ENCODE measurements at places on chromosomes 12 and 14.

DNA sequence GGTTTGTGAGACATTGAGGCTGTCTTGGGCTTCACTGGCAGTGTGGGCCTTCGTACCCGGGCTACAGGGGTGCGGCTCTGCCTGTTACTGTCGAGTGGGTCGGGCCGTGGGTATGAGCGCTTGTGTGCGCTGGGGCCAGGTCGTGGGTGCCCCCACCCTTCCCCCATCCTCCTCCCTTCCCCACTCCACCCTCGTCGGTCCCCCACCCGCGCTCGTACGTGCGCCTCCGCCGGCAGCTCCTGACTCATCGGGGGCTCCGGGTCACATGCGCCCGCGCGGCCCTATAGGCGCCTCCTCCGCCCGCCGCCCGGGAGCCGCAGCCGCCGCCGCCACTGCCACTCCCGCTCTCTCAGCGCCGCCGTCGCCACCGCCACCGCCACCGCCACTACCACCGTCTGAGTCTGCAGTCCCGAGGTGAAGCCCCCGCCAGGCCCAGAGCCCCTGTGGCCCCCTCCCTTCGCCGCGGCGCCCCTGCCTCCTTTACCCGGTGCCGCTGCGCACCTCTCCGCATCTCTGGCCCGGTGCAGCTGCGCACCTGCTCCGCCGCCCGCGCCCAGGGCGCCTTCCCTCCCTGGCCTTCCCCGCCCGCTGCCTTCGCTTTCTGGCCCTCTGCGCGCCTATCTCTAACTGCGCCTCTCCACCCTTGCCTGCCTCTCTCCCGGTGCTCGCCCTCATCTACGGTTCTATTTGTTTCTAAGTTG lies at the start of gene ENO2:
Gene ENO2 (plus strand): TSS at position 335 of the 701 bp plus-strand sequence. CDS start 1,253 bp downstream, outside the sequence.
- peak; percentile 70 for DNase-seq

- peak; percentile 46 for DNase-seq
Measured at GRCh38 chr14:88198446-88198845, 124.6 kb downstream of the KCNK10 start.

DNA sequence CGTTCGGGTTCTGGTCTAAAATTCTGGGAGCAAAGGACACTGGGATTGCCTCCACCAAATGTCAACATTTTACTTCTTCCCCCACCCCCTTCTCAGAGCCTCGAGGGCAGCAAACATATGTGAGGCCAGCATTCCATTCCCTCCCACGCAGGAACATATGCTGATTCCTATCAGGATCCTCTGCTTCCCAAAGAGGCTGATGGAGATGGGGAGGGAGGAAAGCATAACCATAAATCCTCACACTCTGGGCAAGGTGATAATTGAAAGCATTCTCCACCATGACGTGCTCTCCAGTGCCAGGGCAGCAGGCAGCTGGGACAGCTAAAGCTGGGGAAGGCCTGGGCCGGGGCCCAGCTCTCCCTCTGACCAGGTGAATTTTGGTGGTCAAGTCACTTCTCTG lies 395.0 kb downstream of the ZFP36L1 start:
- DNase-seq, result no peak

- DNase-seq, result no peak
Measured at GRCh38 chr14:68596701-68597100, 196.2 kb downstream of the ZFP36L1 start.

DNA sequence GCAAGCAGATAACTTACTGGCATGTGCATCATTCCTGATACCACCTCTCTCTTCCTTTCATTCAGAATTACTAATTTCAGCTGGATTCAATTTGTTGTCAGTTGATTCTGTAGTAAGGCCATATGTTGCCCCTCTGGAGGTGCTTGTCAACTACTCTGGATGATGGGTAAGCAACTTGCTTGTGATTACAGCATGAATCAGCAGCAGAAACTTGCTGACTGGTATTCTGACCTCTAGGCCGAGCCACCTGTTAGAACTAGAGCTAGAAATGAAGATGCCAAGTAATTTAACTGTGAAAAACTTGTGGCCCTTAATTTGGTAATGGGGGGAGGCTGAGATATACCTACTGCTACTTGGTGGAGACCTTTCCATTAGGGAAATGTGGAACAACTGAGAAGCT lies 5.1 kb downstream of the RNF10 start:
- no peak for DNase-seq

GRCh38 chr14:20757965-20758364 lies 10.2 kb upstream of the EDDM3B start:
- no peak for DNase-seq

DNA sequence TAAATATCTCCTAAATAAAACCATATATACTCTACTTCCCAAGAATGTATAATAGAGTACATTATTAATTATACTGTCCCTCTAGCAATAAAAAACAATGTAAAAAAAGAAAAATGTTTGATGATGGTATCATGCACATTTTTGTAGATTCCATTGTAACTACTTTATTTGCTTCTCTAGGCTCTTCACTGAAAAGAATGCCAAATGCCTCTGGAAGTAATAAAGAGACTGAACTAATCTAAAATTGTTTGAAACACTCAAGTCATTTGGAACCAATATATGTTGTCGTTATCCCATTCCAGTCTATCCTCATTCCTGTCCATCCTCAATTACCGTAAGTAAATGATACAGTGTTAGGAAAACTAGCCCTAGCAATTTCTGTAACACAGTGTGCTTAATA lies 233.6 kb downstream of the C12orf50 start:
- no peak for DNase-seq

GRCh38 chr14:50954811-50955372 lies 10.6 kb upstream of the PYGL start:
- peak; percentile 19 for DNase-seq

DNA sequence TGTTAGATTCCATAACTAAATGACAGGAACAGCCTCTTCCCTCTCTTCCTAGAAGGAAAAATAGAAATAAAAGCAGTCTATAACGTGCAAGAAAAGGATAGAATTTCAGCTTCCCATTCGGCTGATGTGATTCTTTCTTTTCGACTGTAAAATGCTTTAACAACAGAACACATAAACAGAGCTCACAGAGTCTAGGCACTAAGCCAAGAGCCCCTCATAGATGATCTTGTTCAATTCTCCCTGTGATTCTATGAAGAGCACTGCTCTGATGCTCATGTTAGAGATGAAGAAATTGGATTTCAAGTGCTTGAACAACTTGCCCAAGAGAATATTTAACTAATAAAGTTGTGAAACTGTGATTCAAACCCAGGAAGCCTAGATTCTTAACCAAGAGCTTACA lies 232.7 kb downstream of the RPAP3 start:
- DNase-seq, result no peak

DNA sequence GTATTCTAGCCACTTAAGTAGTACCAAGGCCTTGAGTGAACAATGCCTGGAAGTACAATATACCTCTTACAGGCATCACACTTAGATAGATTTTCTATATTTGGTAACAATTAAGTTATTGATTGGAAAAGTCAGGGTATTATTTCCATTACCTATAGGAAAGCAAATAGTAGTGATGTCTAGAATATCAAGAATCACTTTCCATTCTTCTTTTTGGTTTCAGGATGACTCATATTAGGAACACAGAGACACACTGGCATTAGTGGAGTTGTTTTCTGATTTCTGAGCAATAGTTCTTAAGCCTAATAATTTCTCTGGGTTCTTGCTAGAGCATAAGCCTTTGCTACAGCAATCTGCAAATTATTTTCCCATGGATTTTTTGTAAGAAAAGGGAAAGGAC lies 1640.0 kb upstream of the SEL1L start:
- no peak for DNase-seq

- no peak for DNase-seq
Measured at GRCh38 chr14:92585981-92586937, 72.7 kb downstream of the RIN3 start.

DNA sequence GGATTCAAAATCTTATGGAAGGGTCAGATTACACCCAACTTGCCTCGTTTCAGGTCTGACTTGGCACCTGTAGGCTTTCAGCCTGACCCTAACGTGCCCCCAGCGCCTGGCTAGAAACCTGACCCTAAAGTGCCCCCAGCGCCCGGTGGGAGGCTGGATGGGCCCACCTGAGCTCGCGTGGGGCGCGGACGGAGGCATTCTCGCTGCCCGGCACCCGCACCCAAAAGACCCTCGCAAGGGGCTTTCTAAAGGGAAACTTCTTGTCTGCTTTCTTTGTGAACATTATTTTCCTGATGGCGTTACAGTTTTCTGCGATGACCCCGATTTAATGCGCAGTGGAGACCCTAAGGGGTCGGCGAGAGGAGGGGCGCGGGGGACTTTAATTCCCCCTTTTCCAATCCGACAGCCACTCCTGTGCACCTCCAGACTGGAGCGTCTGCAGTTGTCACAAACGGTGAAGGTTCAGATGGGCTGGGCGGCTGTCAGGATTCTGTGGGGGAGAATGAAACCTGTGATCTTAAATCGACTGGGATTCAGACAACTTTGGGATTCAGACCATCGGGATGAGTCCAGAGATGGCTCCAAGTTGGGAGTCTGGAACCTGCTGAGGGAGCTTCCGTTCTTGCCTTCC lies 751 bp upstream of the HRK start:
- DNase-seq, result no peak

DNA sequence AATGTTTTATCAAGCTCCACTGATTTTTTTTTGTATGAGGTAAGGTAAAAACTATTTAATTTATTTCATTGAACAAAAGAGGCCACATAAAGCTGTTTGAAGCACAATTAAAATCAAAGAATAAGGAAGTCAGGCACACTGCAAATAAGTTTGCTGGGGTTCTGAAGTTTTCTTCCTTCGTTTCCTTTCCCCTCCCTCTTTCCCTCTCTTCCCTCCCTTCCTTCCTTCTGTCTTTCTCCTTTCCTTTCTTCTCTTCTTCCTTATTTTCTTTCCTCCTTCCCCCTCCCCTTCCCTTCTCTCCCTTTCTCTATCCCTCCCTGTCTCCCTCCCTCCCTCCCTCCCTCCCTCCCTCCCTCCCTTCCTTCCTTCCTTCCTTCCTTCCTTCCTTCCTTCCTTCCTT lies 78.7 kb downstream of the ALX1 start:
- no peak for DNase-seq

GRCh38 chr14:68939893-68940613 lies 39.0 kb downstream of the ACTN1 start:
- no peak for DNase-seq

GRCh38 chr12:112131686-112132085 lies 6.3 kb downstream of the TRAFD1 start:
- DNase-seq, result no peak

DNA sequence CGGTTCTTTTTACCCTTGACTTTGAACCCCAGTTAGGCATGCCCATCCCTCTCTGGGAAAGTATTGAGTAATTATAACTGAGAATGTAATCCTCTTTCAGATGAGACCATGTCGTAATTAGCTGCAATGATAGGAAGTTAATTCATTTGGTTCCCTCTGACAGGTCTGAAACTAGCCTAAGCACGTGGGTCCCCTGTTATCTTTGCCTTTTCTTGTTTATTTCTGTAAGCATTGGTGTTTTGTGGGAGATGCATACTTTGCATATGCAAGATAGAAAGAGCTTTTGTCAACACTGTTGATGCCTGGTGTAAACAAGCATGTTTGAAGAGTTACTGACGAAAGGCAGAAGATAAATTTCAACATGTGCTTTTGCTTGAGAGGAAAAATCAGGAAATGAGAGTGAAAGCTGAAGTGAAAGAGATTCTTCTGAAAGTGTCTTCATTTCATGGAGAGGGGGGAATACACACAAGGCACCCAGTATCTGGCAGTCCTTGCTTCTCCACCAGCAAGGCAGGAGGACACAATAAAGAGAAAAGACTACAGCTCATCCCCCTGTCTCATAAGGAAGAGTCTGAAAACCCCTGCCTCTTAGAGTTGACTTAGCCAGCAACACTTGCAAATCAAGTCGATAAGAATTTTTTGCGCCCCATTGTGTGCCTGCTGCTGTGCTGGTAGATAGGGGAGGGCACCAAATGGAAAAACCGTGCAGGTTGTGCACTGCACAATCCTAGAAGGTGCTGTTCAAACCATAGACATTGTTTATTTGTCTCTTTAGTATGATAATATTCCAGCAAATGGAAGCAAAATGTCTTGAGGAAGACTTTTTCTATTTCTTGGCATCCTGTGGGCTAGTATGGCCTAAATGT lies 77.8 kb downstream of the SLC24A4 start:
- DNase-seq, result no peak

GRCh38 chr12:11746024-11746771 lies 96.7 kb downstream of the ETV6 start:
- no peak for DNase-seq

- no peak for DNase-seq
Measured at GRCh38 chr12:124493809-124494750, 73.3 kb downstream of the NCOR2 start.

GRCh38 chr12:122825773-122826724 lies 9.2 kb upstream of the HIP1R start:
- DNase-seq, result no peak

DNA sequence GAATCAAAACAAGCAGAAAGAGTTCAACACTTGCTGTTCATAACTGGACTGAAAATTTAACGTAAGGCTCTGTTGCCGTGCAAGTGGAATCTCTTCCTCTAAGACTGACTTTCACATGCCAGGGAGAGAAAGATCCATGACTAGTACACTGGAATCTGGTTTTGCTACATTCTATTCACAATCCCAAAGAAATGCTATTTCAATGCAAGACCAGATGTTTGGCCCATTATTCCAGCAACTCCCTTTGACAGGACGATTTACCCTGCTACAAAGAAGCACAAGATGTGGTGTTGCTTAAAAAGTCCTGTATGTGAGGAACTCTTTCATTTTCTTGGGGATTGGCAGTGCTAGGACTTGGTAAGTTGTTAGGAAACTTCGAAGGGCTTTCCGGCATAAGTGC lies 17.4 kb downstream of the RFC5 start:
- no peak for DNase-seq

DNA sequence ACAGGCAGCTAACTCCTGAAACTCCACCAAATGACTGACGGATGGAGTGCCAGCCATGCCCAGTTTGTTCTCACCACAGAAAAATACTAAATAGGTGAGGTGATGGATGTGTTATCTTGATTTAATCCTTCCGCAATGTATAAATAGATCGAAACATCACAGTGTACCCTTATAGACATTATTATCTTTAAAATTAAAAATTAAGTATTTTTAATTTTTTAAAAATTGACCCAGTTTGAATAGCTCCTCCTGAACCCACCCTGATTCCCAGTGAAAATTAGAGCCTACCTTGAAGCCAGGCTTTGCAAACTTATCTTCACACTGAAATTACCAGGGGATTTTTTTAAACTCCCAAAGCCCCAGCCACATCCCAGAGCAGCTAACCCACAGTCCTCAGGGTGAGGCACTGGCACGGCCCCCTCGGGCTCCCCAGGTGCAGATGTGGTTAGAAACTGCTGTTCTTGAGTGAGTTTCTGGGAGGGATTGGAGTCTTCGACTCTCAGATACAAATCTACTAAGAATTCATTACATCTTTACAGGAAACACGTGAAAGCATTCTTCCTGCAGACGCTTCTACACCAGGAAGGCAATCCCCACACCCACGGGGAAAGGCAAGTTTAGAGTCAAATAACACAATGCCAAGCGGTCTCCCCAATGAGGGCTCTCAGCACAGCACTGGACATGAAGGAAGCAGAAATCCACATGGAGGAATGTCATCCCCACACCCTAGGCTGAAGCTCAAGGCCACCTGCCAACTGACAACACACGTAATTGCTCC lies 126.4 kb downstream of the RIMBP2 start:
- no peak for DNase-seq

GRCh38 chr12:52038447-52038846 lies 12.8 kb upstream of the NR4A1 start:
- DNase-seq, result no peak

- DNase-seq, result no peak
Measured at GRCh38 chr14:35235840-35236239, 56.3 kb upstream of the PSMA6 start.

Measured in NCI-H1436 (cell line).